ENCODE measurements at places on chromosomes 12 and 14. TPM values are rescaled to one million over a fixed set of nuclear protein-coding genes. Genes with fewer than 3 reads are reported as not detected.

OR4M1 gene
- total RNA-seq = not detected

HCAR1 gene
- 0.13 TPM for total RNA-seq

ANO4 gene
- not detected for total RNA-seq

ZBTB25 gene
- total RNA-seq = 10.8 TPM

- peaks cover 11% of the 10 kb centered on the region for H3K4me1 ChIP-seq
- H3K27me3 ChIP-seq = no peaks in the 10 kb centered on the region
- no peak overlapping the region for H3K27ac ChIP-seq
- H3K36me3 ChIP-seq = no peaks in the 10 kb centered on the region
- H3K4me3 ChIP-seq = no peak overlapping the region
Observed at GRCh38 chr12:94831081-94831751, 172.3 kb downstream of the NDUFA12 start.

- DNase-seq = no peak
- H3K27me3 ChIP-seq = no peaks in the 10 kb centered on the region
- H3K36me3 ChIP-seq = no peaks in the 10 kb centered on the region
- H3K27ac ChIP-seq = no peak overlapping the region
- H3K4me1 ChIP-seq = no peaks in the 10 kb centered on the region
- H3K4me3 ChIP-seq = no peak overlapping the region
Observed at GRCh38 chr14:52829527-52830185, 38.2 kb upstream of the GNPNAT1 start.

DNA sequence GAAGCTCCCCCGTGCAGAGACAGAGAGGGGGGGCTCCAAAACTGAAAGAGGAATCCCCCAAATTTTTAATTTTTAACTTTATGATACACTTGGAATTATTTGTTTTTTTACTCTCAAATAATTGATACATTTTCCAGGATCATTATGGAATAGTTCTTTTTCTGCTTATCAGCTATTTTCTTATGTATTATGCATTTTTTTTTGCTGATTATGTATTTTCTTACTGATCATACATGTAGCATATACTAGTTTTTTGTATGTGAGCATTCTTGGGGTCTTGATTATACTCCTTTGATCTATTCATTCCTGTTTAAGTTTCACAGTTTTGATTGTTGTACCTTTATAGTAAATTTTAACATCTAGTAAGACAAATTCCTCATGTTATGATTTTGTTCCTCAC is 55.5 kb upstream of the LDHB start:
- no peaks in the 10 kb centered on the region for H3K27me3 ChIP-seq
- H3K27ac ChIP-seq = no peak overlapping the region
- H3K36me3 ChIP-seq = no peaks in the 10 kb centered on the region
- DNase-seq = no peak

- H3K27ac ChIP-seq = peak overlapping the region; percentile 74
- H3K36me3 ChIP-seq = peaks cover 14% of the 10 kb centered on the region
- peaks cover 39% of the 10 kb centered on the region for H3K4me1 ChIP-seq
Observed at GRCh38 chr12:51923506-51924365, 16.4 kb downstream of the ACVRL1 start.

GRCh38 chr12:94553130-94553519 is 93.5 kb upstream of the CEP83 start:
- no peak overlapping the region for H3K27ac ChIP-seq
- DNase-seq = no peak
- H3K4me3 ChIP-seq = no peak overlapping the region
- H3K27me3 ChIP-seq = no peaks in the 10 kb centered on the region

DNA sequence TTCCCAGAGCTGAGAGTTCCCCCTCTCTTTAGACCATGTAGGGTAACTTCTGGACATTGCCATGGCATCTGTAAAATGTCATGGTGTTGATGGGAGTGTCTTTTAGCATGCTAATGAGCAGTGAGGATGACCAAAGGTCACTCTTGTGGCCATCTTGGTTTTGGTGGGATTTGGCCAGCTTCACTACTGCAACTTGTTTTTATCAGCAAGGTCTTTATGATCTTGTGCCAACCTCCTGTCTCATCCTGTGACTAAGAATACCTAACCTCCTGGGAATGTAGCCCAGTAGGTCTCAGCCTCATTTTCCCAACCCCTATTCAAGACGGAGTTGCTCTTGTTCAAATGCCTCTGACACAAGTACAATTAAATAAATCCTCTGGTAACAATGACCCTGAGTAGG is 244.4 kb downstream of the NEDD1 start:
- no peak overlapping the region for H3K27ac ChIP-seq
- H3K4me3 ChIP-seq = no peak overlapping the region
- H3K4me1 ChIP-seq = no peaks in the 10 kb centered on the region

DNA sequence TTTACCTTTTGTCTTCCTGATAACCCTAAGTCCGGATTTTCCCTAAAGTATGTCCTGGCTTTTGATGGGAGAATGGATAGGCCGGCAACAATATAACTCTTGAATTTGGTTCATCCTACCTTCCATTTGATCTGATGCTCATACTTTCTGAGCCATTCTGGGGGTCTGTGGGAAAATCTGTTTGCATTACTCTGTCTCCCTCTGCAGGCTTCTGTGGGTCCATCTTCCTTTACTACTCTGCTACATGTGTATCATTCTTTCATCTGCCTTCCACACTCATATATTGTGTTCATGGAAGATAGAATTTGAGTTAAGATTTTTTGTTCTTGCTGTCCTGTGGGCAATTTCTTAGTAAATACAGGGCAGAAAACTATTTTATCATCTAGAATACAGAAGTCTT is 101.5 kb downstream of the NAV3 start:
- H3K27ac ChIP-seq = no peak overlapping the region
- H3K4me1 ChIP-seq = no peaks in the 10 kb centered on the region
- no peak for DNase-seq
- H3K36me3 ChIP-seq = no peaks in the 10 kb centered on the region
- no peak overlapping the region for H3K4me3 ChIP-seq

DNA sequence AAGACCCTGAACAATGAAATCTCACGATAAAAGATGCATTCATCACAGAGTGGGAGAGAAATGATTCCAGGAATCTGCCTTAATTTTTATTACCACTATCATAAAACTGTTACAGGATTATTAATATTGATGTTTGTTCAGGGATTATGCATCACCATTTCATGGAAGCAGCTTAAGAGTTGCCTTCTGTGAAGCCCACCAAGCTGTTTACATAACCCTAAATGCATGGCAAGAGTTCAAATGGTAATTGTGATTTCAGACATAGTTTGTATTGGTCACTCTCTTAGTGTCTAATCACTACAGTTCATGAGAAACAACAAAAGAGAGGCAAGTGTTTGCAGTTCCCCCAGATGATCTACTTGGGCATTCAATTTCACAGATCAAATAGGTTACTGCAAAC is 527.7 kb downstream of the RPS29 start:
- no peak for DNase-seq
- no peaks in the 10 kb centered on the region for H3K4me1 ChIP-seq
- no peak overlapping the region for H3K27ac ChIP-seq
- H3K4me3 ChIP-seq = no peak overlapping the region
- no peaks in the 10 kb centered on the region for H3K27me3 ChIP-seq
- H3K36me3 ChIP-seq = no peaks in the 10 kb centered on the region

DNA sequence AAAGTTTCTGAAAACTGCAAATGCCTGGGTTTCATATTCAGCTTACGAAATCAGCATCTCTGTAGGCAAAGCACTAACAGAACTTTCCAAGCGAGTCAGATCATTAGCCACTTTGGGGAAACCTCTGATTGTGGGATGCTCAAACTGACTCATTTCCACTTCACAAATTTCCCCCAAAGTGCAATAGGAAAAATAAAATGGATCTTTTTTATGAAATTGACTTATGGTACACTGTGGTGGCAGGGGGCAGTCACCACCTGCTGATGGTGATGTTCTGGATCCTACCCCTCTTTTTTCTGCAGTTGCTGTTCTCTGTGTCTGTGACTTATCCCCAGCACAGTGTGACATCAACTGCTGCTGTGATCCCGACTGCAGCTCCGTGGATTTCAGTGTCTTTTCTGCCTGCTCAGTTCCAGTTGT is 5.6 kb downstream of the TCTN1 start:
- H3K4me3 ChIP-seq = no peak overlapping the region
- H3K36me3 ChIP-seq = no peaks in the 10 kb centered on the region
- peaks cover 6% of the 10 kb centered on the region for H3K4me1 ChIP-seq
- H3K27me3 ChIP-seq = no peaks in the 10 kb centered on the region
- H3K27ac ChIP-seq = no peak overlapping the region

DNA sequence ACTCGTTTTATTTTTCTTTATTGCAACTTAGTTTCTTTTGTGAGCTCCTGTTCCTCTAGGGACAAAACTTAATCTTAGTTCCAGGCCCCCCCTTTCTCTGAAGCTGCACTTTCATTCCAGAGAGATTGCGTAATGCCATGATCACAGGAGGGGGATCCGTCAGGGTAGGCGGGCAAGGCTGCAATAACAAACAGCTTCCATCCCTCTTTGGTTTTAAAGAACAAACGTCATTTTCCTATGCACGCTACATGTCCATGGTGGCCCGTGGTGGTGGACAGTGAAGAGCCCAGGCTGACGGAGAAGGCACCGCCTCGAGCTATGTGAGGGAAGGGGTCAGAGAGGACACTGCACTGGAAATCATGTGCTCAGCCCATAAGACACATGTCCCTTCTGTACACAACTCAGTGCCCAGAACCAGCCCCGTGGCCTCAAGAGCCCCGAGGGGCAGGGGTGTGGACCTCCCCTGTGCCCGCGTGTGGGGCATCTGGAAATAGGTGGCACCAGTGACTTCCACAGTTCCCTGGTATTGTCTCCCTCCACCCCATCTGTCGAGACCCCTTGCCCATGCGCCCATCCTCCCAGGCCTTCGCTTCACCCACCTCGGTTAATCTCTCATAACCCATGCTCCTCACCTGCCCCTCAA is 161.4 kb downstream of the ADGRD1 start:
- H3K27ac ChIP-seq = no peak overlapping the region
- H3K4me3 ChIP-seq = no peak overlapping the region
- DNase-seq = peak; percentile 20
- no peaks in the 10 kb centered on the region for H3K4me1 ChIP-seq
- no peaks in the 10 kb centered on the region for H3K27me3 ChIP-seq
- no peaks in the 10 kb centered on the region for H3K36me3 ChIP-seq

DNA sequence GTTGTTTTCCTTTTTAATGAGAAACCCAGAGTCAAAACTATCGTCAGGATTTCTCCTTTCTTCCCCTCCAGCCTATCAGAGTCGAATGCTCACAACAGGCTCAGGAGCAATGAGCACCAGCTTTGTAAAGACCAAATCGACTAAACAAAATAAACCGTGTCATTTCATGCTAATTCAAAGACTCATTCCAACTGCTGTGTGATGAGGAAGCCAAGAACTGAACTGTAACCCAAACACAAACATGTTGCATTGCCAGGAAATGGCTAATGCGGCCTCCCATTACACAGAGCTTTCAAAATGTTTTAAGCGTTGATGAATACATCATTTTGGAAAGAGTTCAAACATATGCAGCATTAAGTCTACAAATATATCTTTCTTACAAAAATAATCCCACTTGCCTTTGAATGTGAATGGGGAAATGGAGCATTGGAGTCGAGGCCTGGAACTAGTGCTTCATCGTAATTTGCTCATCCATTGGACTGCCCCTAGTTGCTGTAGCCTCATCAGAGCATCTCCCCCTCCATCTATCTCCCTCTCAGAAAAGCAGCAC is 349.5 kb downstream of the GXYLT1 start:
- no peak overlapping the region for H3K4me3 ChIP-seq
- H3K4me1 ChIP-seq = no peaks in the 10 kb centered on the region
- no peak overlapping the region for H3K27ac ChIP-seq
- no peaks in the 10 kb centered on the region for H3K36me3 ChIP-seq
- no peak for DNase-seq
- no peaks in the 10 kb centered on the region for H3K27me3 ChIP-seq

DNA sequence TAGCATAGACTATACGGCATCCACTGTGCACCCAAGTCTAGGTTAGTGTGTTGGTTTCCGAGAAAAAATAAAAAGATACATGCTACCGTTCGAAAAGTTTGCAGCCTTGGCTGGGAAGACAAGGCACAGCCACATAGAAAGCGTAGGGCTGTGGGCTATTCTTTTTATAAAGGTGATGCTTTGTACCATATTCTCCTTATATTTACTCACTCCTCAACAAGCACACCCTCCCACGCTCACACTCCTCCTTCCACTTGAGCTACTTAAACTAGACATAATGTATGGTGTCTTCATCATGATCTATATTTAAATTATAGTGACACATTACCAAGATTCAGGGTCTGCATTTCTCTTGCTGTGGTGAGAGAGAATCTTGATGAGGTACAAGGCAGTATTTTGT is 1416.5 kb downstream of the AACS start:
- no peak overlapping the region for H3K4me3 ChIP-seq
- no peak overlapping the region for H3K27ac ChIP-seq
- H3K27me3 ChIP-seq = peaks cover 2% of the 10 kb centered on the region
- no peaks in the 10 kb centered on the region for H3K4me1 ChIP-seq
- no peaks in the 10 kb centered on the region for H3K36me3 ChIP-seq

DNA sequence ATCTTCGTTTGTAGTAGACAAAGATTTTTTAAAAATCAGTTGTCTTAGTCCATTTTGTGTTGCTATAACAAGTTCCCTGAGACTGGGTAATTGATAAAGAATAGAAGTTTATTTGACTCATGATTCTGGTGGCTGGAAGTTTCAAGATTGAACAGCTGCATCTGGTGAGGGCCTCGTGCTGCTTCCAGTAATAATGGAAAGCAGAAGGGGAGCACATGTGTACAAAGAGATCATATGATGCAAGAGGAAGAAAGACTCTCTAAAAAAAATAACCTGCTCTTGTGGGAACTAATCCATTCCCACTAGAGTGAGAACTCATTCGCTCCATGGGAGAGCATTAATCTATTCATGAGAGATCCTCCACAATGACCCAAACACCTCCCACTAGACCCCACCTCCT is 24.8 kb downstream of the MUCL1 start:
- no peaks in the 10 kb centered on the region for H3K4me1 ChIP-seq
- no peak overlapping the region for H3K4me3 ChIP-seq
- no peak for DNase-seq
- no peak overlapping the region for H3K27ac ChIP-seq
- H3K27me3 ChIP-seq = no peaks in the 10 kb centered on the region

DNA sequence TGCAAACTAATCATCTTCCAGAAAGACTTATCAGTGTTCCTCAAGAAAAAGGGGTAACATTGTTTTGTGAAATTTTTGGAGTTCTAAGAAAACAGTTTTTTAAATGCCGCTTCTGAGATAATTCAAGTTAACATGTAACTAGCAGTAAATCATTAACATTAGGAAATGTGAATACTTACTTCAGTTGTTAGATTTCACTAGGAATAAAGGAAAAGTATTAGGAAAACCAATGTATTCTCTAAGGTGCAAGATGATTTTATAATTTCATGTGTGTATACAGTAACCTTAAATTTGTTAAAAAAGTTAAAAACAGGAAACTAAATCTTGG is 36.8 kb downstream of the PAPOLA start:
- no peaks in the 10 kb centered on the region for H3K27me3 ChIP-seq
- H3K4me3 ChIP-seq = no peak overlapping the region
- no peaks in the 10 kb centered on the region for H3K4me1 ChIP-seq
- H3K27ac ChIP-seq = no peak overlapping the region
- no peak for DNase-seq
